ENCODE measurements at places on chromosomes 12 and 14.

- no peak for DNase-seq
Measured at GRCh38 chr12:122880155-122880667, 15.7 kb downstream of the VPS37B start.

DNA sequence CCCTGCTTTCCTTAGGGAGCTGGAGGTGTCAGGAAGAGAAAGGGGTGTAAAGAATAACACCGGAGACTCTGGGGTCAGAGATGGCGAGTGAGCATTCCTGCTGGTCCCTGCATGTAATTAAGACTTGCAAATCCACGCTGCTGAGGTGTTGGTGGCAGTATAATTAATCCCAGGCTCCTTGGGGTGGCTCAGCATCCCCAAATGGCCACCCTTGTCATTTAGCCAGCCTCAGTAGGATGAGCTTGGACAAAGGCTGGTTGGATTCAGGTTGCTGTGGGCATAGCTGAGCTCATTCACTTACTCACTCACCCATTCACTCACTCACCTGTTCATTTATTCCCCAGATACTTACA lies 174.4 kb upstream of the RPH3A start:
- DNase-seq, result no peak

DNA sequence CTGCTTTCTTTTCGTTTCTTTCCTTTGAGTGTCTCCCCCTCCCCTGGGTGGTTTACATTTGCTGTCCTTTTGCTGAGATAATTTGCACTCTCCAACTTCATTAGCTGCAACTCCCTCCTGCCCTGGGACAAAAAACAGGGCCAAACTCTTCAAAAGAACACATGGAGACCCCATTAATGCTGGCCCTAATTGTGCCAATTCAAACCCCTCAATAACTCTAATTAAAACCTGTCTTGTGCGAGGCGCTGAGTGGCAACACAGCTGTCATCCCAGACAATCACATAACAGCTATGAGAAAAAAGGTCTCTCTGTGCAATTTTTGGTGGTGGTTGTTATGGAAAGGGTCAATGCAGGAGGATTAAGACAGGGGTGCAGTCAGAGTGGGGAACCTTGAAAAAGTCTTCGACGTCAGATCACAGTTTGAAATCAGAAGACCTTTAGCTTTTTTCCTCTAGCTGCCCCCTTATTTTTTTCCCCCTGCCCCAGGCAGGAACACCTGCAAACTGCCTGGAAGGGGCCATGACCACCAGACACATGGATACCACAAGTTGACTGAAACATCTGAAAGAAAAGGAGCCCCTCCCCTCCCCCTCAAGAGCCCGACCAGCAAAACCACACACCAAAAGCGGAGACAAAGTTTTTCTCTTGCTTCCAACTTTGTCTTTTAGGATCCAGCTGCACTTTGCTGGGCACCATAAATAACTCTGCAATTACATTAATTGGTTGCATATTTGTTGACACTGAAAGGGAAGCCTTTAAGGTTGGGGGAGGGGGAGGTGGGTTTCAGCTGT lies 26.5 kb upstream of the SMOC1 start:
- DNase-seq, result no peak

DNA sequence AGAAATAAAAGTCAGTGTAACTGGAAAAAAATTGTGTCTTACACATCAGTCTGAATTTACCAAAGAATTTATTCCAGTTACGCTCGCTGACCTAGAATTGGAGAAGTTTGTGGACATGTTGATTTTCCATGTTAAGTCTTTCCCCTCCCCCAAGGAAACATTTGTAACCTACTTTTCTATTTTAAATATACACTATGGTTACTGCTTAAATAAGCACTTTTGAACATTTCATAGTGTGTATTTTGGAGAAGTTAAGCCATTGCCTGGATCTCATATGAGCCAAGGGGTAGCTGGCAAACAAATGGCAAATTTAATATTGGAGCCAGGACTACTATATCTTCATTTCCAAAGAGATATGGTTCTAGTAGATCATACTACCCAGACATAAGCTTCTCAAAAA lies 42.9 kb upstream of the NT5DC3 start:
- DNase-seq, result no peak

GRCh38 chr12:129184127-129184928 lies 331.1 kb downstream of the GLT1D1 start:
- no peak for DNase-seq

DNA sequence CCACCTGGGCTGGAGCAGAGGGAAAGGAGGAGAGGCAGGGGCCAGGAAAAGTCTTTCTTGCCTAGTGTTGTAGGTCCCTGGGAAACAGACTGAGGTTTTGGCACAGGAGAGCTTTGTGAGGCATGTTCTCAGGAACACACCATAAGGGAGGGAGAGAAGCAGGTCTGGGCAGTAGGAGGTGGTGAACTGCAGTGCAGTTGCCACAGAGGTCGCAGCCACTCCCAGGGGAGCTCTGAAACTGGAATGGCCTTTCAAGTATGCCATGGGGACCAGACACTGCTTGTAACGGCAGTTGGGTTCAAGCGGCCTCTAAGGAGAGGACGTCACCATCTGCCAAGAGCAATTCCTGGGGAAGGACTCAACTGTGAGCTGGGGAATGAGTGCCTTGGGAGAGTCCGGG lies 35.4 kb upstream of the NKX2-8 start:
- DNase-seq, result no peak

DNA sequence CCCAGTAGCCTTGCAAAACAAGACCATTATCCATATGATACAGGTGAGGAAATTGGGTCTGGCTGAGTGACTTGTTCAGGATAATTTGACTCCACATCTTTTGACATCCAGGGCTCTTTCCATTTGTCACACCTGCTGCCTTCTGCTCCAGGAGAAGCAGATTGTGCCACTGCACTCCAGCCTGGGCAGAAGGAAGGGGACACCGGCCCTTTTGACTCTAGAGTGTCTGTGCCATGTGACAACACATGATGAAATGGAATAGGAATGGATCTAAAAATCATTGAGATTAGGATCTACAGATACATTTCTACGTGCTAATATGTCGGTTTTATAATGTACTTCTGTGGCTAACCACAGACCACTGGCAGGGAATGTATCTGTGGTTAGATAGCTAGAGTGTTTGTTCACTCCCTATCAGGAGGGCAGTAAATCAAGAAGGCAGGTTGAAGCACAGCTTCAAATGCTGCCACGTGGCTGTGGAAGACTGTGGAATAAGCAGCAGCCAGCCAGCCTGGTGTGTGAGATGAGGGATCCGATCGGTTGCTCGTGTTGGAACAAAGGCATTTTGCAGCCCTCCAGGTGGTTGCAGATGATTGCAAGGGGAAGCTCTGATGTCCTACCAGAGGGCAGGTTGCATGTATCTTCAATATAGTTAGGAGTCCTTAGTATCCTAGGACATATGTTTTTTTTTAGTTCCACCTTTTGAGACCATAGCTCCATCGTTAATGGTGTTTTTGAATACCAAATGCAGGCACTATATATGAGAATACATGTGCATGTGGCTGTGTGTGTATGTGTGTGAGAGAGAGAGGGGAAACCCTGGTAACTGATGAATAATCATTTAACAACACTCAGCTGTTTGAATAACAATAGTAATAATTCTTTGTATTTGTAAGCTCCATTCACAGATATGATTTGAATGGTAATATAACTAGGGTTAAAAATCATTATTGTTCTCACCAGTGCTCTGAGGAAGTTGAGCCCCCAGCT lies 28.6 kb downstream of the EML1 start:
- DNase-seq, result peak; percentile 89

DNA sequence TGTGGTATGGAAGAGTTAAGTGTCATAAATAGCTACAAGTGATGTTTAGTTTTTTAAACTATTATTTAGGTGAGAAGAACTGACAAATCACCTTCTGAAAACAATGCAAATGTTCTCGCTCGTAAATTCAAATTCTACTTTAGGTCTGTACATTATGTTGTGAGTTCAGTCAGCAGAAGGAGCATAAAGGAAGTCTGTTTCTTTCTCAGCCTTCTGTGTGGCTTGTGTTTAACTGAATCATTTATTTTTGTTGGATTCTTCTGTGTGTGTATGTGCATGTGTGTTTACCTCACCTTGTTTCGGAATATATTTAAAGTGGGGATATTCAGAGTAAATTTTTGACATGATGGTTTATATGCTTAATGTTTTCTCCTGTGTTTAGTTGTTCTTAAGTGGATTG lies 285.9 kb downstream of the TMTC2 start:
- DNase-seq, result no peak

GRCh38 chr12:97482143-97482693 lies 19.6 kb downstream of the RMST start:
- no peak for DNase-seq

- no peak for DNase-seq
Measured at GRCh38 chr12:52969828-52970569, 21.1 kb downstream of the KRT18 start.

DNA sequence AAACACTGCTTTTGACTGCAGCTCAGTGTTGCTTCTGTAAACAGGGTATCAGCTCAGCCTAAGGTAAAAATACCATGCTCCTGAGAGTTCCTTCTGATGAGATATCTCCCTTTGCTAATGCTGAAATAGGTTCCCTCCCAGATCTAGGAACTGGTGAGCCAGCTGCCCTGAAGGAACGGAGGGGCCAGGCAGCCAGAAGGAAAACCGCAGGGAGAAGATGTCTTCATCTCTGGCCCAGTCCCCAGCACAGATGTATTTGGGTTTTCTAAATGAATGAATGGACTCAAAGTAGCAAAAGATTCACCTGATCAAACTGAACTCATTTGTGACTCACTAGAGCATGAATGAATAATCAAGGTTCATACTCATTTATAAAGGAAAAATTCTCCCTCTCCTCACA lies 247.8 kb downstream of the MSRB3 start:
- DNase-seq, result no peak

Data from fibroblast of skin of left biceps (primary cell).